ENCODE measurements at places on chromosomes 16 and 17.

GRCh38 chr17:38601539-38602351 is 4.0 kb downstream of the SRCIN1 start:
- DNase-seq, result no peak

DNA sequence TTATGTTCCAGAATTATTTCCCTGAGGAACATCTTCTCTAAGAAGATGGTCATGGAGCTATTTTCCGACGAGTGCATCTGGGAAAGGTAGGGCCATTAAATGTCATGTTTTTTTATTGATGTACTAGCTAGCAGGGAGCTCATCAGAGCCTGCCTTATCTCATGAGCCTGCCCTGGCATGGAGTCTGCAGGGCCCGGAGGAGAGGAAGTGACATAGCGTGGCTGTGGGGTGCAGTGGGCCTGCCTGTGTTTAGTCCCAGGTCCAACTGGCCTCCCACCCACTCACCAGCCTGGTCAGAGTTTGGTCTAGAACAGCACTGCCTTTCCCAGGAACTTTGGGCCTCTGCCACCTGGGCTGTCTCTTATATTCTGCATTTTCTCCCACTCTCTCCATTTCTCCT is 389.8 kb downstream of the SNX29 start:
- no peak for DNase-seq

DNA sequence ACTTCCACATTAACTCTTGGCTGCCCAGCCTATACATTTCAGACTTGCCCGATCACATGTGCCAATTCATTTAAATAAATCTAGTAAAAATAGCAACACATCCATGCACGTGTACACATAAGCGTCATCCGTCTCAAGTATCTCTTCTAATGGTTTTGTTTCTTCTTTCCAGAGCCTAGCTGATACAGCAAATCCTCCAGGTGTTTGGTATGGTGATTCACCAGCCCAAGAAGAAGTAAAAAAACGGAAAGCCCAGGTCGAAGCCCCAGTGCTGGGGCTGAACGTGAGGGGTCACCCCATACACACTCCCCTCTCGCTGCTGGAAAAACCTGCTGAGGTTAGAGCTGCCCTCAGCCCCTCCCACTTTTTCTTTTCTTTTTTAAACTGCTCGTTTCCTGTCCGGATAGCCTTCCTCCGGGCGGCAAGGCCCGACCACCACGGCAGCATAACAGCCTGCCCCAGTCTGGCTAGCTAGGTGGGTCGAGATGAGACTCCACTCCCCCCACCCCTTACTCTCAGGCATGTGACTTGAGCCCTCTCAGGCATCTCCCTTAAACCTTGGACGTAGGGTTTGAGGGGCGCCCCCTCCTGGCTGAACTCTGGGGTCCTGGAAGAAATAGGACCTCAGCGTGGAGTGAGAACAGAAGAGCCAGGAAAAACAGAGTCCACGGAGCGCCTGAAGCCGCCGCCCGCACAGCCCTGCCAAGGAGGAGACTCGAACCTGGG is 13.9 kb upstream of the OR1F1 start:
- DNase-seq, result no peak

- DNase-seq, result no peak
Measured at GRCh38 chr17:7024402-7024785, 1.5 kb downstream of the BCL6B start.

Data from GM04504 (cell line).